Astrocyte of the spinal cord (primary cell): ENCODE measurements at places on chromosomes 13 and 19.

DNA sequence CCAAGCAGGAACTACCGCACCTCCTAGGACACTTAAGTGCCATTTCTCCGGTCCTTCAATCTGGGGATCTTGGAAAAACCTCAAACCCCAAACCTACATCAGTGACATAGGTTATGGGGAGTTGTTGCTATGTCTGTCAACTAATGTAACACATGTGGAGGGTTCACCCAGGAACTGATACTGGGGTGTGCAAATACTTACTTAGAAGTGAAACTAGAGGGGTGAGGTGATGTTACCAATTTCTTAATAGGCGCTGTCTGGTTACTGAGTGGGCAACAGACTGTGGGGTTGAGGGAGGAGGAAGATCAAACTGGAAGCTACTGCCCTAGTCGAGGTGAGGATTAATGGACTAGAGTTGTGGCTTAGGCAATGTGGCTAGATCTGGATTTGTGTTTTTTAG is 1.9 kb downstream of the ZNF586 start:
- no peak for DNase-seq

DNA sequence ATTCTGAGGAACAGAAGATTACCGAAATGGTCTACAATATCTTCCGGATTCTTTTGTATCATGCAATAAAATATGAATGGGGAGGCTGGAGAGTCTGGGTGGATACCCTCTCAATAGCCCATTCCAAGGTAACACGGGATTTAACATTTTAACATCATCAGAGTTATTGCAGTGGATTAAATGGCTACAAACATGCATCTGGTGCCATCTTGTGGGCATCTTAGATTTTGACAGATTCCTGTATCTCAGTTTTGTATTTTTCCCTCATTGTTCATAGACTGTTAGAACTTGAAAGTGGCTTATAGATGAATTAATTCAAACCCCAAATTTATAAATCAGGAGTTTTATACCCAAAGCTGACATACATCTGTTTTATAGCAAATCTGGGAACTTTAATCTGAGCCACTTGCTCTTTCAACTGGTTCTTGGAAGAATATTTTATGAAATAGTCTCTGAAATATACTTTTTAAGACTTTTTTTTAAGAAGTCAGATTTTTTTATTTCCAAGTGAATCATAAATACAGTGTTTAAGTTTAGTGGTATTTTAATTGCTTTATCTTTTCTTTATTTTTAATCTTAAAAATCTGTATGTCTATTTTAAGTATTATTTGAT is 215.2 kb downstream of the NBEA start:
- peak; percentile 67 for DNase-seq

DNA sequence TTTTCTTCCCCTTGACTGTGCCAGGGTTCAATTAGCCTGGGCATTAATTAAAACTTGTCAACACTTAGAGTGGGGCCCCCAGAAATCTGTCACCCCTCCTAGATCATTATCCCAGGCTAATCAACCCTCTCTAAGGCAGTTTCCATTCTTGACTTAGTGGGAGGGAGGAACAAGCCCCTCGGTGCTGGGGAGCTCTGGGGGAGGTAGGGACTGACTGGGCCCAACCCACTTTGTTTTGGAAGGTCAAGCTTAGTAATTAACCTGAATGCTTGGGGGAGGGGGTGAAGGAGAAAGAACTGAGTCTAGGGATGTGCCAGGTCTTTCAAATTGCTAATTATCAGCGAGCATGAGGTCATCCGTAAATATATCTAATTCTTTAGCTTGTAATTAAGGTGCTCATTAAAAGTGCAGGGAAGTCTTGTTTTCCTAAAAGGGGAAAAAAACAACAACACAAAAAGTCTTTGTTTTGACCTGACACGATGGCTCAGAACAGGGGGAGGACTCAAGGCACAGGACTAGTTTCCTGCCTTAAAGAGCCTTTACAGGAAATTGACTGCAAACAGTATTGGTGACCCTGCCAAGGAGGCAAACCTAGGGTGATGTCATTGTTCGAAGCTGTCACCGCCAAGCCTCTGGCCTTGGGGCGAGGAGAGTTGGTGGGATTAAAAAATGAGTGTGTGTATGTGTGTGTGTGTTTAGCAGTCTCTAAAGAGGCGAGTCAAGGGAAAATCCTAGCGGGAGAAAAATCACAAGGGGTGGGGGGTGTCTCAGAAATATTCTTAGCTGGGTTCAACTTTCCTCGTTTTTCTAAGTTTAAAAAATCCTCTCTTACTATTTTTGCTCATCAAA is 19.4 kb downstream of the ACTN4 start:
- DNase-seq: peak; percentile 79

DNA sequence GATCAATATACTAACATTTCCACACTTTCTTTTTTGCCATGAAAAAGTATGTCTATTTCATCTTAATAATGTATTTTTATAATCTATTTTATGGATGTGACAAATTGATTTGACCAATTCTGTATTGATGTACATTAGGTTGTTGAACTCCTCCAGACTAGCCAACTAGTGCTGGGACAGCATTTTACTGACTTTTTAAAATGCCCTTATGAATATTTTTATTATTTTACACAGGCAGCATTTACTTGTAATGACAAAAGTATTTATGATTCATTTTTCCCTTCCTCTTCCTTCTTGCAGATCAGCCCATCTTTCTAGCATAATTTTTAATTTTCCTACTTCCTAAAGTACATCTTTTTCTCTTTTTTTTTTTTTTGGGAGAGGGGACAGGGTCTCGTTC is 918 bp upstream of the FUZ start:
- no peak for DNase-seq

GRCh38 chr13:100644371-100644770 is 30.2 kb downstream of the TMTC4 start:
- no peak for DNase-seq

GRCh38 chr13:94312511-94313216 is 166.8 kb downstream of the DCT start:
- no peak for DNase-seq

- DNase-seq: no peak
These were observed 10.7 kb downstream of the ZMYM5 start for GRCh38 chr13:19852766-19853165.

DNA sequence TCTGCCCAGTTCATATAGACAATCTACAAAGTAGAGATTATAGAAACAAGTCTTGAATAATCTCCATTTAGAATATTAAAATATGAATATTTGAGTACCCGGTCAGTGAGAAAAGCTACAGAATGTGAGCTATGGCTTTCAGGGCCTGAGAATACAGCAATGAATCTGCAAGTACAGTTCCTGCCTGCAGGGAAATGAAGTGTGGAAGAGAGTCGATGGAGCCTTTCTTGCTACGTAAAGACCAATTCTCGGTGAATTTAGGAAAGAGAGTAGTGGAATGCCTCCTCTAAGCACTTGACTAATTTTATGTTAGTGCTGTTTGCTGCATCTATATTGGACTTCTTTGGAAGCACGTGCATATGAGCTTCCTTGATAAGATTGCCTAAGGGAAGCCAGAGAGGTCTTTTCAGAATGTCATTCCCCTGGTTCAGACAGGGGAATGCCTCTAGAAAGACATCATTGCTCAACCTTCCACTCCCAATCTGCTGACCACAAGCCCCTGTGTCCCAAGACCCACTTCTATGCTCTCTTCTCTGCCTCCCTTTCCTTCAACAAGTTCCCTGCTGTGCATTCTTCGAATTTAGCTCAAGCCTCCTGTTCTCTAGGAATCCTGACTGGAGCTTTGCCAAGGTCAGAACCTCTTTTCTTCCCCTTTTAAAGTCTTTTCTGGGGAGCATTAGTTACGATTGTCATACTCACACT is 41.9 kb downstream of the GPC6 start:
- DNase-seq: no peak

GRCh38 chr13:73142071-73142470 is 83.3 kb downstream of the KLF5 start:
- no peak for DNase-seq

- no peak for DNase-seq
These were observed 6.2 kb upstream of the KLK13 start for GRCh38 chr19:51071095-51071405.

DNA sequence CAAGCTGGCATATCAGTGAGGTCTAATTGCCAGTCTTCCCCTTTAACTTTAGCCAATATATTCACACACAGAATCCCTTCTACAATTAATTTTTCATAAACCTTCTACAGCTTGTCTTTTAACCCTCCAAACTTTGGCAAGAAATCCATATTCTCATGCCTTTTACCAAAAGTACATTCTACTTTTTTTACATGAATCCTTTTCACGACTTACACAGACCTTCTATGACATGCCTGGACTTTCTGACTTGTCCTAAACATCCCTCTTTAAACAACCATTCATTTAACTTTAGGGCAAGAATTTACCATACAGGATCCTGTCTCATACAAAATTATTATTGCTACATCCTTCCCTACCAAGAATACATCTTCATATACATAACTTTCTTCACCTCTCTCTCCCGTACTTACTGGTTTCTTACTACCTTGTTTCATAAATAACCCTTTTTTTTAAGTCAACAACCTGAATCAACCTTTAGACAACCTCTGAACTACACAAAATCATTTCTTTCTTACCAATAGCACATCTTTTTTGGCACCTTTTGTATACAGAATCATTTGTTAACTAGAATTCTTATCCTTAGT is 23.5 kb downstream of the ZNF544 start:
- DNase-seq: peak; percentile 42

- DNase-seq: no peak
These were observed 34.1 kb downstream of the SMAD9 start for GRCh38 chr13:36885901-36886300.

GRCh38 chr13:40261336-40261735 is 405.1 kb downstream of the FOXO1 start:
- no peak for DNase-seq

GRCh38 chr19:30085394-30085793 is 143.4 kb downstream of the URI1 start:
- DNase-seq: no peak

DNA sequence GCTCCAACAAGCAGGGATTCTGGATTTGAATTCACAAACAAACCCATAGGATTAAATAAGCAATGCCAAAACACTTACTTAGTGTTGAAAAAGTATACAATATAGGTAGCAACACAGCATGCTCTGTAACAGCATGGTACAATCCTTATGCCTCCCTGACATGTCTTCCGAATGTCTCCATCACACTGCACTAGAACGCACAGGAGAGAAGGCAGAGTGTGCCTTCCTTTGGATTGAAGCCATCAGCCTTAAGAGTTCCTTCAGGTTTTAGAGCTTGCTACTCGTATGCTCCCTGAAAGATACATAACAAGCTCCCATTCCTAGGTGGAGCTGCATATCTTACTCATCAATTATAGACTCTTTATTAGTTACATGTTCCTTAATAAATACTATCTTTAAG is 1573.9 kb upstream of the PRR20A start:
- DNase-seq: no peak

- peak; percentile 20 for DNase-seq
These were observed 1418.4 kb downstream of the UQCRFS1 start for GRCh38 chr19:27794494-27795042.

DNA sequence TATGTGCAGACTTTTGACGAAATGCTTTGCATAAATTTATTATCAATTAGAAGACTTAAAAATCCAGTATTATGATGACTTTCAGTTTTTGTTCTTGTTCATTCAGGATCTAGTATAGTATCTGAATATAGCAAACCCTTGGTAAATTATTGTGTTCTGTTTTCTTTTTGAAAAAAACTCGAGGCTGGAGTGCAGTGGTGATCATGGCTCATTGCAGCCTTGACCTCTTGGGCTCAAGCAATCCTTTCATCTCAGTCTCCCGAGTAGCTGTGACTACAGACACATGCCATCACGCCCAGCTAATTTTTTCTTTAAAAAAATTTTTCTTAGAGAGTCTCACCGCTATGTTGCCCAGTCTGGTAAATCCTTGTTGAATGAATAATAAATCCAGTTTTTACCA is 4.6 kb downstream of the FARP1 start:
- DNase-seq: peak; percentile 13
